ENCODE measurements at places on chromosomes 7 and 10.

- no peak overlapping the region for H3K27ac ChIP-seq
- H3K4me3 ChIP-seq: no peak overlapping the region
Measured at GRCh38 chr10:66795866-66796265, 130.0 kb upstream of the LRRTM3 start.

DNA sequence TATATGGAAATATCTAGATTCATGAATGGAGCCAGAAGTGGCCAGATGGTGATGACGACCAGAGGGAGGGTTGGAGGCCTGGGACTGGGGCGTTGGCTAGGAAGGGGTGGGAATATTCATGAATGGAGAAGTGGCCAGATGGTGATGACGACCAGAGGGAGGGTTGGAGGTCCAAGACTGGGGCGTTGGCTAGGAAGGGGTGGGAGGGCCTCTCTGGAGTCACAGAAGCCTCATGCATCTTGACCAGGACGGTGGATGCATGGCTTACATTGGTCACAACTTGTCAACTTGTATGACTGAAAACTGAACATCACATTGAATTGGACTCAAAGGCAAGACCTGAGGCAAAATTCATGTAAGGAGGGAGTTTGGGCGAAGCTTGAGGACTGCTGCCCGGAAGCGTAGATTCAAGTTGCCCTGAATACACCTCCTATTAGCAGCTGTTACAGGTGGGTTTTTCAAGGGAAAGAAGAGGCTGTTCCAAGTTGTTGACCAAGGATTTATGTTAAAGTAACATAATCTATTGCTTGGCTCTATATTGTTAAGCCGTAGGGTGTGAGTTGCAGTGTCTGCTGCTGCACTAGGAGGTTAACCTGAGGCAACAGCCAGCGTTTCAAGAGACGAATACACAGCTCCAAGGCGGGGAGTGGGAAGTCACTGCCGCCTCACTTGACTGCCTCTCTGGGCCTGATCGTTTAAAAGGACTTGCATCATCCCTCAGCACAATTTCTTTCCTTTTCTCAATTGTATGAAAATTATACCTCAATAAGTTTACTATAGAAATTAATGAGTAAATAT is 55.1 kb upstream of the FAM20C start:
- H3K4me3 ChIP-seq: no peak overlapping the region
- H3K27ac ChIP-seq: no peak overlapping the region
- H3K4me1 ChIP-seq: peaks cover 9% of the 10 kb centered on the region
- no peaks in the 10 kb centered on the region for H3K27me3 ChIP-seq

- no peaks in the 10 kb centered on the region for H3K27me3 ChIP-seq
- H3K4me3 ChIP-seq: no peak overlapping the region
- no peak overlapping the region for H3K27ac ChIP-seq
- H3K36me3 ChIP-seq: no peaks in the 10 kb centered on the region
- H3K4me1 ChIP-seq: peaks cover 5% of the 10 kb centered on the region
- DNase-seq: no peak
Measured at GRCh38 chr7:2084781-2085505, 147.8 kb downstream of the MAD1L1 start.

DNA sequence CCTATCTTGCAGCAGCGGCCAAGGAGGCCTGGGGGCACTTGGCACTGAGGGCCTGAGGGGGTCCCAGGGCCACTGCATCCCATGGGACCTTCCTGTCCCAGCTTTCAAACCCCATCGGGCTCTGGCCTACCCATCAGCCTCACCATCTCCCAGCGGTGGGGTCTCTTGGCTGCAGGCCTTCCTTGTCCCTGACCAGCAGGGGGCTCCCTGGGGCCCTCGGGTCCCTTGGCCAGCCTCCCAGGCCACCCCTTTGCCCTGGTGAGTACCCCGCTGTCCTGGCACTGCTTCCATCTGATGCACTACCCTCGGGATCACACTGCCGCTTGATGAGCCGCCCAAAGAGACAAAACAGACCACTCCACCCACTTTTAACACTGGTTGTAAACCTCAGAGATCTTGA is 43.5 kb downstream of the YKT6 start:
- peaks cover 11% of the 10 kb centered on the region for H3K4me1 ChIP-seq
- H3K27ac ChIP-seq: no peak overlapping the region
- no peaks in the 10 kb centered on the region for H3K27me3 ChIP-seq
- H3K4me3 ChIP-seq: no peak overlapping the region
- DNase-seq: no peak

DNA sequence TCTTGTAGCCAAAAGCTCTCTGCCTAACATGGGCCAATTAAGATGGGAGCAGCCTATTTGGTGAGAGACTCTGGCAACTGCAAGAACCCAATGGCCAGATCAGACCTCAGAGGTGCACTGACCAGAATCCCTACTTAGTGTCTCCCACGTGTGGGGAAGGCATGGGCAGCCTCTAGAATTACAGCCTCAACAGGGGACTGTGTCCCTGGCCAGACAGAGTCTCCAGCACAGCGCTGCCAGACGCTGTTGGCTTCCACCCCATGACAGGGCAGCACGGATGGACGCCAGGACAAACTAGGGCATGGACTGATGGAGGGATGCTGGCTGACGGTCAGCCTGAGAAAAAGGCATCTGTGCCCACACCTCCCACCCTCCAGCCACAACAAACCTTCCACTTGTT is 729.3 kb upstream of the AUTS2 start:
- no peaks in the 10 kb centered on the region for H3K27me3 ChIP-seq
- no peak overlapping the region for H3K4me3 ChIP-seq
- no peak for DNase-seq
